ENCODE measurements at places on chromosomes 5 and 9. TPM values are rescaled to one million over a fixed set of nuclear protein-coding genes. Genes with fewer than 3 reads are reported as not detected.

The CARTPT gene
- not detected for total RNA-seq

DNA sequence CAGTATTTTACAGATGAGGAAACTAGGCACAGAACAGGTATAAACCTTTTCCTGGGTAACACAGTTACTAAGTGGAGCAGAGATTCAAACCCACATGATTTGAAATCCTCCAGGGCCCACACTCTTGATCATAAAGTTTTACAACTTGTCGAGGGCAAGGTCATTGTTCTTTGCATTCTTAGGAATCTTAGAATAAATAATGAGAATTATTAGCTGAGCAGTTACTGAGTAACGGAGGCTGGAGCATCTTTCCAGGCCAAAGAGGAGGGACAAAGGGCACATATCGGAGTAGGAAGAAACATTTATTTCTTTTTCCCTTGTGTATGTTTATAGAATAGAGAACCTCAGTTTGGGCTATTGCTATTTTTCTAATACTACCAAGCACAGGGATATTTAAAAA lies 27.1 kb upstream of the F2R start:
- DNase-seq = no peak

DNA sequence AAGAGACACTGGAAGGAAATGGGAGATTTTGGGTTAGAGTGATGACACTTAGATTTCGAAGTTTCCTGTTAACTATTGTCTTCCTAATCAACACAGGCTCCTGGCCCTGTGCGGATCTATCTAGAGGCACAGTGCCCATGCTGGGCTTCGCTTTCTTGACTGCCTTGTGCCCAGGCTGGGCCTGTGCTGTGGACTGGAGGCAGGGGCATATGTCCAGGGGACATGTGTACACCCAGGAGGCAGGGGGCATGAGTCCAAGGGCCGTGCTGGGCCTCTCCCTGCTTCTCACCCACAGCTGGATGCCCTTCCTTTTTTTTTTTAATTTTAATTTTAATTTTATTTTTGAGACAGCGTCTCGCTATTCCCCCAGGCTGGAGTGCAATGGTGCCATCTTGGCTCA lies 37.6 kb downstream of the EHMT1 start:
- no peak for DNase-seq

DNA sequence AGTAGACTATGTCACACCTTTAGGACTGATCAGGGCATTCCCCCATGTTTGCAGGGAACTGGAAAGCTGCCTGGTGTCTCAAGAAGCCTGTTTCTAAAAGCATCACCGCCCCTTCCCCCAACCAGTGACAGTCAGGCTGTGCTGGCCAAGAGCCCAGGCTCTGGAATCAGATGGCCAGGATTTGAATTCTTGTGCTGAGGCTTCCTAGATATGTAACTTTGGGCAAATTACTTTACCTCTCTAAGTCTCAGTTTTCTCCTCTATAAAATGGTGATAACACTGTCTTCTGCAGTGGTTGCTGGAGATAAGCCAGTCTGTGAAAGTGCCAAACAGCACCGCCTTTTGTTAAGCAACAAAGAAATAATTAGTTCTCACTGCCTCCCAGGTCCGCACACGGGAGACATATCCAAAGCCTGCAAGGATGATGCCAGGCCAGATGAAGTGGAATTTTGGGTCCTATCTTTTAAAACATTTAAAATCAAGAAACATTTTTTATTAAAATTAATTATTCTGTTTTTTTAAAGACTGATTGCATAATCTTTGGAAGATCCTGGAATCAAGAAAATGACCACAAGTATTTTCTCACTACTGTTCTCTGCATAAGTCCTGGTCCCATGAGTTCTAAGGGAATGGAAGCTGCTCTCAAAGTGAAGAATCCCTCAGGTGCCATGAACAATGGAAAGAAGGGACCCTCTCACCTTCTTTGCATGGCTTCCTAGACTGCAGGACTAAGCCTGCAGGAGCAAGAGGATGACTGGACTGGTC lies 13.9 kb downstream of the SLC31A2 start:
- DNase-seq = no peak

The KLF9 gene
- total RNA-seq = 54.7 TPM

- DNase-seq = no peak
These were observed 9.8 kb downstream of the SECISBP2 start for GRCh38 chr9:89328064-89328463.

DNA sequence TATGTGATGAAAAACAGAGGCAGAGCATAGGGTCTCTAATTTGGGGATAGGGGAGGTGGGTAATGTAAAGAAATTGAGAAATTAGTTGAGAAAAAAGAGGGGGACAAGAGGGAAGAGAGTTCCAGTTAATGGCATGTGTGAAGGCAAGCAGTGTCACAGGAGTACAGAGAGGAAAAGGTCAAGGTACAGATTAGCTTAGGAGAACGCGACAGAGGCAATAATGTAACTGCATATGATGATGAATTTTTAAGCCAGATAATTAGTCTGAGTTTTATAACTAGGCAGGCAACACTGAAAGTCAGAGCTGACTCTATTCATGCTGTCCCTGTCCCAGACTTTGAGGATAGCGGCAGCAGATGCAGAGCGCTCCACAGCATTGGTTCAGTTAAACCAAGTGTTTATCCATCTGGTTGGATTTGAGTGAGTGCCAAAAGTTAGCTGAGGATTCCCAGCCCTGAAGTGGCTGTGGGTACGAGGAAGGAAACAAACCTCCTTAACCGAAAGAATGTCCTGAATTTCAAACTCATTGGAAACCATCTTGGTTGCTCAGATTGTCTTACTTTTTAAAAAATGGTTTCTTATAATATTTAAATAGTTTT lies 315.2 kb downstream of the ARHGAP26 start:
- no peak for DNase-seq

DNA sequence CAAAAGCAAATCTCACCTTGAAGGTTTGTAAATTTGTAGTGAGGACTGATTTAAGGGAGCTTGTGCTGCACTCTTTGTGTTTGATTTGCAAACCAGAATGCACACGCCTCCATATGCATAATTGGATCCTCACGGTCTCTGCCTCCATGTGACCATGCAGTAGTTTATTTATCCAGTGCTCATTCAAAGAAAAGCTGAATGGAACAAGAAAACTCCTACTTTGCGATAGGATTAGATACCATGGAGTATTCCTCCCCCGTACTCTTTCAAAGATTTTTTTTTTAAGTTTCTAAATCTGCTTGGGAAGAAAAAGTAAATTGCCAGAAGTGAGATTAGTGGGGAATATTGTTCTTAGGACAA lies 290.4 kb upstream of the TUT7 start:
- DNase-seq = no peak

- no peak for DNase-seq
These were observed 82.1 kb downstream of the SLIT3 start for GRCh38 chr5:169218861-169219260.

DNA sequence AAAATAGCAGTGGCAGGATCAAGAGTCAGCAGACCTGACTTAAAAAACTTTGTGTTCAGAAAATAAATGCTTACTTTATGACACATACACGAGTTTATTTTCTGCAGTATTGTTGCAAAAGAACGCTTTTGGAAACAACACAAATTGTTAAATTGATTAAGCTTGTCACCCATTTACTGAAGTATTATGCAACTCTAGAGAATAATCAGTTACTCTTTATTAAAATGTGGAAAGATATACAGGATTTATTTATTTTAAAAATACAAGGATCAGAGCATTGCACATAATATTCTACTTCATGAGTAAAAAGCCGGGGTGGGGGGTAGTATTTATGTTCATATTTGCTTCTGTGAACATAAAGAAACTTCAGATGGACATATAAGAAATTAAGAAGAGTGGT lies 20.0 kb downstream of the FYB1 start:
- no peak for DNase-seq

The THBS4 gene
- total RNA-seq = not detected

The SGCD gene
- 9.6 TPM for total RNA-seq

GRCh38 chr5:148937239-148937638 lies 110.8 kb downstream of the ADRB2 start:
- DNase-seq = no peak

The GDF9 gene
- total RNA-seq = not detected

The LVRN gene
- 5.8 TPM for total RNA-seq

DNA sequence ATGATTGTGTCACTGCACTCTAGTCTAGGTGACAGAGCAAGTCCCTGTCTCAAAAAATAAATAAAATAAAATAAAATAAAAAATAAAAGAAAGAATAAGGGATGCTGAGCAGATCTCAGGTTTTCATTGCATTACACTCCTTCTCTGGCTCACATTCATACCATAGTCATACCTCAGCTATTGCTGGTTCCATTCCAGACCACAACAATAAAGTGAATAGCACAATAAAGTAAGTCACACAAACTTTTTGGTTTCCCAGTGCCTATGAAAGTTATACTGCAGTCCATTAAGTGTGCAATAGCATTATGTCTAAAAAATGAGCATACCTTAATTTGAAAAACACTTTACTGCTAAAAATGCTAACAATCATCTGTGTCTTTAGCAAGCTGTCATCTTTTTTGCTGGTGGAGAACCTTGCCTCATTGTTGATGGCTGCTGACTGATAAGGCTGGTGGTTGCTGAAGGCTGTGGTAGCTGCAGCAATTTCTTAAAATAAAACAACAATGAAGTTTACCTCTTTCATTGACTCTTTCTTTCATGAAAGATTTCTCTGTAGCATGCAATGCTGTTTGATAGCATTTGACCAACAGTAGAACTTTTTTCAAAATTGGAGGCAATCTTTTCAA lies 415.7 kb downstream of the ZNF608 start:
- no peak for DNase-seq

DNA sequence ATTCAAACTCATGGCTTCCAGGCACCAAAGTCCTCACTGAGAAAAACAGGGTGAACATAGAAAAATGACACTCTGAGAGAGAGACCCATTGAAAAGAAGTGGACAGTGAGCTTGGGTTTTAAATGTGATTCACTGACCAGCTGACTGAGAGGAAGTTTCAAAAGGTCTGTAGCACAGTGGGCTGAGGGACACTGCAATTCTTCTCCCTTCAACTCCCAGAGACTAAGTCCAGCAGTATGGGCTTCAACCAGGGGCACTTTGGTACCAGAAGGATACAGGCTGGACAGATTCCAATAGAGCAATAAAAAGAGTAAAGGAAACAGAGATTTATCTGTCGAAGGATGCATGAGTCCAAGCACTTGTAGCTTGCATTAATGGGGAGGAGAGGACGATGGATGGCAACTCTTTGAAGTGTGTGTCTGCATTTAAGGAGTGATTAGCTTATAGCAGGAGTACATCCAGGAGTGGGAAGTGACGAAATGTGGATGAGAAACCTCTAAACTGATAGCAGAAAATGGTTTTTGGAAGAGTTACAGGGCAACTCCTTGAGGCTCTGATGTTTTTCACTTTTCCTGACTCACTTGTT lies 117.0 kb upstream of the ANKRD55 start:
- DNase-seq = no peak

DNA sequence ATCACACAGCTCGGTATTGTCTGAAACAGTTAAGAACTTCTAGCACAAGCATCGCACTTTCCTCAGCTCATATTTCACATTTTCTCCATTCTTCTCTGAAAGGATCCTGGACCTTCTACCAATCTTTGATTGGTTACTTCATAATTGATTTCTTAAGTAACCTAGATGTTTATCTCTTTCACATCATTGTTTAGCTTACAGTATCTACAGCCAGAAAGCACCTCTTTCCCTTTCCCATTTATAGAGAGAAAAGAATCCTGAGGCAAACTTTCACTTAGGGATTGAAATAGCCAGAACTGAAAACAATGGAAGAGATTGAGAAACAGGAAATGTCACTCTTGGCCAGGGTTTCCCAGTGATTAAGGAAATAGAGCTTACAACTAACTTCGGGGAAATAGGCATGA lies 2.5 kb downstream of the IL33 start:
- DNase-seq = no peak

GRCh38 chr5:87116825-87117512 lies 150.7 kb upstream of the RASA1 start:
- DNase-seq = no peak

DNA sequence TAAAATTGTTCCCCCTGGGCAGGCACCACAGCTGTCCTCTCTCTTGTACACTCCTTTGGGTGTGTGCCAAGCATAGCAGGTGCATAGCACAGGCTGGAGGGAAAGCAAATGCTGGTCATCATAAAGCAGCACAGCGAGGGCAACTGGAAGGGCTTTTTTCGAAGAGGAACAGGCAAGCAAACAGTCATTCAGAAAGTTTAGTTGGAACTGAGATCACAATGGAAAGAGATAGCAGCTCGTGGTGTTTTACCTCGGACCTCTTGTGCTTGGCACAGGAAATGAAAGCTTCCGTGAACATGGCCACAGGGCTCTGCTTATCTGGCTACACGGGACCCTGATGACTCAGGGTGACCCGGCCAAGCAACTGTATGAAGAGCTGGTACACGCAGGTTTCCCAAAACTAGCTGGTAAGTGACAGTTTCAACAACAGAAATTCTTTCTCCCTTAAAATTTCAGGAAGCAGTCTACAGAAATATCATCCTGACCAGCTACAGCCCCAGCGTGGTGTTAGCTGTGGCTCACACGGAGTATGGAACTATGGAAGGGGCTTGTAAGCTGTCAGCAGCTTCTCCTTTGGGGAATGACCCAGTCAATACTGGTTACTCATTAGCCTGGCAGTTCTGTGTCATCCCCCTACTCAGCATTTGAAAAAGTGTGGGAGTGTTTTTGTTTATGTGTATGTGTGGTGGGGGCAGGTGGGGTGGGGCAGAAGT lies 48.1 kb downstream of the POC5 start:
- DNase-seq = peak; percentile 73

DNA sequence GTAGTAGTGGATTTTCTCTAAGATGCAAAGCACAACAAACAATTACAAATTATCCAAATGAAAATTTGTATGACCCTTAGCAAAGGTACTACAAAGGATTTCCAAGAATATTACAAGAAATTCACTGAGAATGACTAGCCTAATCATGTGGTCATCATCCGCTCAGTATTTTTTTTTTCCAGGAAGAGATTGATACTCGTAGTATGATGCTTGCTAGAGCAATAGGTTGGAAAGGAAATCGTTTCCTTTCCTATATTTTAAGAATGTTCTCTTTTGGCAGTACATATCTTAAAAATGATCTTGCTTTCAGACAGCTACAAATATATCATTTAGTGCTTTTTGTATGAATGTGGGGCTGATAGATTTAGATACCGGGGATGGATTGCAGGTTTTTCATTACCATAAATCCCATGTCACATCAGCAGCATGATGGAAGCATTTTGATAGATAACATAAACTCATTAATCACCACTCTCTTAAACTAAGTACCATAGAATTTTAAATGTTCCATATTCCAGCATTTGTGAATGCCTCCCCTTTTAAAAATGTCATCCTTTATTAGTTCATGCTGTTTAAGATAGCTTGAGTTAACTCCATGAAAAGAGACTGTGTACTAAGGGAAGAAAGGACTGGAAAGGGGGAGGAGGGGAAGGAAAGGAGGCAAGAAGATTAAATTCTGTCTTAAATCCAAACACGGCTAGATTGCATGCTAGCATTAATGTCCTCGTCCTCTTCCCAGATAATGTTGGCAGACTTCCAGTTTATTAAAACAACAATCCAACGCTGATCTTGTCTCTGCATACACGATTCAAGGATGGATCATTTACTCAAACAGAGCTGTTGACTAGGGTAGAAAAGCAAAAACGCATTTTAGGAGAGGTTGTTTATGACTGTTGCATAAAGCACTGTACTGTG lies 311.7 kb upstream of the ZNF608 start:
- no peak for DNase-seq

The SPATA31E1 gene
- total RNA-seq = not detected

The ACTBL2 gene
- not detected for total RNA-seq

GRCh38 chr5:109053995-109054417 lies 306.3 kb downstream of the FER start:
- no peak for DNase-seq

The CHSY3 gene
- total RNA-seq = 1.2 TPM

The CYLC2 gene
- not detected for total RNA-seq

The SLC6A7 gene
- total RNA-seq = 24.1 TPM

- no peak for DNase-seq
These were observed 20.6 kb upstream of the ZFYVE16 start for GRCh38 chr5:80387063-80387768.
